Activated naive CD4-positive, alpha-beta T cell (primary cell): ENCODE measurements at places on chromosomes 1 and 21.

DNA sequence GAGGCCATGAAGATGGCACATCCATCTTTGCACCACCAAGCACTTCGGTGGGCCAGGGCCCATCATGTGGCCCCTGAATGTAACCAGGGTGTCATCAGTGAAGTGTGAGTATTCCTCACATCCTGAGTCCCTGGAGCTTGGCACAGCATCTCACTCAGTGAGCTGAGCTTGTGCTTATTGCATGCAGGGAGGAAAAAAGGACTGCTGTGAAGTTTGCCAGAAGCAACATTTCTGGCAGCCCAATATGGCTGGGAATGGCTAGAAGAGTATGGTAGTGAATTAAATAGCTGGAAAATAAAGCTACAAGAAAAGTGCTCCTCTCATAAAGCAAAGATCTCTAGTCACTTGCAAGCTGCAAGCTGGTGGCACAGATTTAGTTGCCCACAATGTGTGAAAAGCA, 109.3 kb downstream of the TNFSF18 start:
- no peak for DNase-seq

DNA sequence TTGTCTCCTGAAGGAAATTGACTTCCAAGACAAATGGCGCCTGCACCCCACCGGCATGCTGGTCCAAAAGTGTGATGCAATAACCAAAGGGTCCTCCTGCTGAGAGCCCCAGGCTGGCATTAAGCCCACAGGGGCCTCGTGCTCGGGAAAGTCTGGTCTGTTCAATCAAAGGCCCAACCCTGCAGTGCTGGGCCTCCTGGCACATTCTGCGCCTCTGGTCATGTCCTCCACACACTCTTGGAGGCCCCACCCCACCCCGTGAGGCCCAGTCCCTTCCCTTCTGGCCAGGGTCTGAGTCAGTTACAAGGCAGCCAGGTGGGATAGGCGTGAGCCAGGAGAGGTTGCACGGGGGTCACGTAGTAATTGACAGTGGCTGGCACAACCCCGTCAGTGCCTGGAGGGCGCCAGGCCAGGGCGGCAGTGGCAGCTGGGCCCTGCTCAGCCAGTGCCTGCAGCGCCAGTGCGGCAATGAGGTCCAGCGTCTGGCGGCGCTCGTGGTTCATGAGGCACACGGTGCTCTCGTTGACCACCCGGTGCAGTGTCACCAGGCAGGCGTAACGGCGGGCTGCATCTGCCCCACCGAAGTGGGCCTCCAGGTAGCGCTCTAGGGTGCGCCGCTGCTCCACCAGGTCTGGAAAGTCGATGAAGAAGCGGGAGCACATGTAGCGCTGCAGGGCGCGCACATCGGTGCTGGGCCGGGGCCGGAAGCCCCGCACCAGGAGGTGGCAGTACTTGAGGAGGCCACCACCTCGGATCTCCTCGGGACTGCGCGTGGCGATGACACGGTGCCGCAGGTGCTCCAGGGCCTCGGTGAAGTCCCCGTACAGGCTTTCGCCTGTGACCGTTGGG, 6.8 kb downstream of the TENT5B start:
- DNase-seq = no peak

- DNase-seq = no peak
Observed at GRCh38 chr1:207933205-207933800, 22.4 kb upstream of the CD34 start.

DNA sequence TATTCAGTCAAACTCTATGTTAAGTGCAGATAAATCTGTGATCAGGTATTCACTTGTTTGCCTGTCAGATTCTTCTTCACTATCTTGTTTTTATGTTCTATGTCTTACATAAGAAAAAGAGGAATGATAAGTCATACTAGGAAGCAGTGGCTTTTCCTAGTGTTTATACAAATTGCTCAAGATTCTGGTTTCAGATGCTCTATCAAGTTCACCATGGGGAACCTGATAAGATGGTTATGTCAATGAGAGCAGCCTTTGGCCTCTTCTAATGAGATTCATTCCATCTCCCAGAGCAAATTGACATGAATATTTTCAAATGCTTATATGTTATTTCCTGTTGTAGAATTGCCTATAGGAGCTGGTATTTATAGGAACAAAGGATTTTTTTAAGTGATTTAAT, 218.8 kb upstream of the TMPRSS15 start:
- no peak for DNase-seq

- no peak for DNase-seq
Observed at GRCh38 chr1:239816081-239816782, 275.5 kb upstream of the FMN2 start.

GRCh38 chr1:193944454-193944853, 758.0 kb upstream of the B3GALT2 start:
- DNase-seq = no peak

- no peak for DNase-seq
Observed at GRCh38 chr1:85544689-85545215, 35.8 kb upstream of the CCN1 start.

DNA sequence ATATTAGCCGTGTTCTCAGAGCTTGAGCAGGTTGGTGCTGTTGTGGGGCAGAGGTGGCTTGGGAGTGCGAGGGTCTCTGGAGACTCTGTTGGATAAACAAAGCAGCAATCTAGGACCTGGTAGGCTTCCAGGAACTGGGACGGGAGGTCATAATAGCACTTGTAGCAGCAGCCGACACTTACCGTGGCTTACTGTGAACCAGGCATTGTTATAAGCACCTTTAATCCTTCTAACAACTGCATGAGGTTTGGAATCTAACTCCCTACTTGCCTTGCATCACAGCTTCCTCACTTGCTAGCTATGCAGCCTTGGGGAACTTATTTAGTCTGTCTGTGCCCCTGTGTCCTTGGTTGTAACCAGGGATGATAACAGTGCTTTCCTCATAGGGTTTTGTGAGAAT, 94.9 kb downstream of the NAV1 start:
- DNase-seq = no peak

- DNase-seq = no peak
Observed at GRCh38 chr1:206859082-206859521, 6.3 kb upstream of the IL20 start.

- DNase-seq = no peak
Observed at GRCh38 chr1:30130099-30130498, 593.3 kb downstream of the MATN1 start.

GRCh38 chr1:174969977-174970376, 29.8 kb upstream of the CACYBP start:
- DNase-seq = no peak

DNA sequence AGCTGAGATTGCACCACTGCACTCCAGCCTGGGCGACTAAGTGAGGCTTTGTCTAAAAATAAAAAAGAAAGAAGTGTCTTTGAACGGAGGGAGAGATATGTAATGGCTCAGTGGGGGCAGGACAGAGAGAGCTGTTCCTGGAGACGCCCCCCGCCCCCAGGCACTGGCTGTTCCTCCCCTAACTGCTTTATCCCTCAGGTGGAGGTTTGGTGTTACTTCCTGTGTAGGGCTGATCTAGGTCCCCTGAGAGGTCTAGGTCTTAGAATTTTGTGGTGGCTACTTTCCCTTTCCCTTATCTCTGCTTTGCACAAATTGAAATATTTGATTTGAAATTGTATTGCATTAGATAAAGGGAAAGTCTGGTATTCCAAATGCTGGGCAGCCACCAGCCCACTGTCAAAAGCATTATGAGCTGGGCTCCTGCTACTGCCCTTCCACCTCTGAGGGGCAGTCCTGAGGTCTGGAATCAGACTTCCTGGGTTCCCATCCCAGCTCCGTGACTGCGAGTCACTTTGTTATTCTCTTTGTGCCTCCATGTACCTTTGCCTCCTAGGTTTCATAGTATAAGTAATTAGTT, 134.8 kb upstream of the KIF26B start:
- no peak for DNase-seq
